Hematopoietic multipotent progenitor cell treated with erythropoietin and hydrocortisone succinate and interleukin-3 and kit ligand, for 4 days (in vitro differentiated cells): ENCODE measurements at places on chromosomes 11 and 22.

GRCh38 chr22:44263547-44263946 lies 49.2 kb downstream of the SHISAL1 start:
- DNase-seq = no peak

DNA sequence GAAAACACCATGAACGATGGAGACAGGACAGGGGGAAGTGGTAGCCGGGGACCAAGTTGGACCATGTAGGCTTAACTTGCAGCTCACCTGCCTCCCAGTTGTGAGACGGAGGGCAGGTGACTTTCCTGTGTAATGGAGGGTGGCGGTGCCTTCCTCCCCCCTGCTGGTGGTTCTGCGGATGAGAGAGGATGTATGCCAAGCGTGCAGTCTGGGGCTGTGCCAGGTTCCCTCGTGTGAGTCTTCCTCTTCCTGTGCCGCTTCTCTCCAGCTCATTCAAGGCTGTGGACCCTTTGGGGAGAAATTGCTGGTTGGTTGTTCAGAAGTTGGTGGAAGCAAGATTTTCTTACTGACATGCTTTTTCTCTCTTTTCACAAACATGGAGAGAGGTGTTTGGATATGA lies 35.1 kb downstream of the MPPED1 start:
- DNase-seq = peak; percentile 55

DNA sequence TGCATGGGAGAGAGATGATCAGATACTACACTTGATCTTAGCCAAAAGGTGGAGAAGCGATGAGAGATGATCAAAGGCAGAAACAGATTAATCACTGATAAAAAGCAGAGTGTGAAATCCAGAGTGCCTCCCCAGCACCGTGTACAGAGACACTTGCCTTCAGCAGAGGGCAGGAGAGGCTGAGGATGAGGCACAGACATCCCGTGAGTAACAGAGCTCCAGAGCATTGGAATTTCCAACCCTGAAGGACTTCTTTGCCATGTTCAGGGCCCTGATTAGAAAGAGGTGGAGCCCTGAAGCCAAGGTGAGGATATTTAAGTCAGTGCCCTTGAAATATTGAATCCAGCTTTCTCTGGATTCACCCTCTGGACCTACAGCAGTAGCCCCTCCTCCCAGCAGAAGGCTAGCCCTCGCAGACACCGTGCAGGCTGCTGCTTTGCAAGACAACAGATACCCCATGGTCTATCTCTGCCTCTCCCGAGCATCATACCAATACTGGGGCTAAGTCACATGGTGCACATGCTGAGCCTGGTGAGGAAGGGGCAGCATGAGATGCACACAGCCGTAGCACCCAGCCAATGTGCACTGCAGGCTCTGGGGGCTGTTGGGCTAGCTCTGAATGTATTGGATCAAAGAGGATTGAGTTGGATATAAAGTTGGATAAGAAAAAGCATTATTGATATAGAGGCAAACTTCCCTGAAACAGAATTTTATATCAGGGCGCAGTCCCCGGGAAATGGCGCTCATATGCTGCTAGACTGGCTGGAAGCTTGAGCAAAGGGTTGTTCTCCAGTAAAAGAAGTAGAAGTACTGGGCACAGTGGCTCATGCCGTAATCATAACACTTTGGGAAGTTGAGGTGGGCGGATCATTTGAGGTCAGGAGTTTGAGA lies 200.3 kb upstream of the B3GAT1 start:
- DNase-seq = no peak

- DNase-seq = no peak
These were observed 6.3 kb downstream of the DRD4 start for GRCh38 chr11:643366-643765.

GRCh38 chr22:22392131-22392530 lies 116.4 kb downstream of the ZNF280B start:
- DNase-seq = no peak

DNA sequence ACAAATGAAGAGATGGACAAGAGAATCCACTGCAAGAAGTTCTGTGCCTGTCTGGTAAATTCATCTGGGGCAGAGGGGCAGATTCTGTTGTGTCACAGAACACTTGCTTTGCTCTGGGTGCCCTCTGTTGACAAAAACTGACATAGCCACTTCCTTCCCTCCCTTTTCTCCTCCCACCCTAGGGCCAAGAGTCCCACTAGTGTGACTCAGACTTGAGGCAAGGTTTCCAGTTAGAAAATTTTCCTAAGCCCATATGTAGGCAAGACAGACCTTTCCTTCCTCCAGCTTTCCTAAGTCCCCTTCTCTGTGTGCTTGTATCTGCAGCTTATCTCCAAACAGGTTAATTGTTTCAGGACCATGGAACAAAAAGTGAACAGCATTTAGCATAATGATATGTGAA lies 106.8 kb downstream of the RBFOX2 start:
- DNase-seq = peak; percentile 84

DNA sequence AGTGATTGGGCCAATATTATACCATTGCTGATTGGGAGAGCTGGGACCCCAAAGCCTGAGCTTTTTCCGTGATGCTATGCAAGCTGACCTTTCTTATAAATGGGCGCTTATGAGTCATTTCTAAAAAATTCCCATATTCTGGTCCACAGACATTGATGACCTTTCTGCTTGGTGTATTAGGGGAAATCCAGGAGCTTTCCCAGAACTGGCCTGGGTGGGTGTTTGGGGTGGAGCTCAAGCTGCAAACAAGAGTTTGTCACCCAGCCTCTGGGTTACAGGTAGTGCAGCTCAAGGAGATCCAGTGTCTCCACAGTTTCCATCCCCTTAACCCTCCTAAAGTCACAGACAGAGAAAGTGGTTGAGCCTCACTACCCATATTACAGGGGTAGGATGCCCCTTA lies 67.7 kb downstream of the CCDC81 start:
- DNase-seq = no peak
